Eye (tissue), 1 donor: ENCODE measurements at places on chromosomes 4 and X.
A peak's percentile ranks its signal among the peaks of the same experiment; 100 is the strongest.

DNA sequence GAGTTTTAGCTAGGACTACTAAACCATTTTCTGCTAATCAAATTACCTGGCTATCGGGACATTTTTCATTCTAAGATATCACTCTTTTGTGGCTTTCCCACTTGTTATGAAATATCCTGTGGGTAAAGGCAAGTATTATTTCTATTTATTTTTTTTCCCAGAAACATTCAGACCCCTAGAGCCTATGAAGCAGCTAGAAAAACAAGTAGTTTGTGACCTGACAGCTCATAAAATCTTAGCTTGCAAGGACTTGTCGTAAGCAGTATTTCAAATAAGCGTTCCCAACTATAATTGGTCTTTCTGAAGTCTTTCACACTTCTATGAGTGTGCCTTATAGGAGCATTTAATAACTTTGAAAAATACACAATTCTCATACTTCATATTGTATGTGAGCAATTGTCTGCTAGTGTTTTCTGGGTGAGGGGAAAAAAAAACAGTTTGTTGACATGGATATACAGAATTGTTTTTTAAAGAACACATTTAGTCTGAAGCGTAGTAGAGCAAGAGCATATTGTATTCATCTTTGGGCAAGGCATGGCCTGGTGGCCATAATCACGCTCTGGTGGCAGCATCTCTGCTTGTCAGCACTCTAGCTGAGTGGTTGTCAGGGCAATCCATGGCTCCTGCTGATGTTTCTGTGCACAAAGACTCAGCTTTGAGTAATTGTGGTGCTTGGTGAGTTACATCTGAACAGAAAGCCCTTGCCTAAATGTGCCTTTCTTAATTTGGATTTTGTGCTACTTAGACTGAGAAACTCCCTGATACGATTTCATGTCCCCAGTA lies 2.6 kb downstream of the MCUB start:
- peak; percentile 76 for DNase-seq

- no peak for DNase-seq
Observed at GRCh38 chr4:159483110-159483781, 380.4 kb downstream of the RAPGEF2 start.

DNA sequence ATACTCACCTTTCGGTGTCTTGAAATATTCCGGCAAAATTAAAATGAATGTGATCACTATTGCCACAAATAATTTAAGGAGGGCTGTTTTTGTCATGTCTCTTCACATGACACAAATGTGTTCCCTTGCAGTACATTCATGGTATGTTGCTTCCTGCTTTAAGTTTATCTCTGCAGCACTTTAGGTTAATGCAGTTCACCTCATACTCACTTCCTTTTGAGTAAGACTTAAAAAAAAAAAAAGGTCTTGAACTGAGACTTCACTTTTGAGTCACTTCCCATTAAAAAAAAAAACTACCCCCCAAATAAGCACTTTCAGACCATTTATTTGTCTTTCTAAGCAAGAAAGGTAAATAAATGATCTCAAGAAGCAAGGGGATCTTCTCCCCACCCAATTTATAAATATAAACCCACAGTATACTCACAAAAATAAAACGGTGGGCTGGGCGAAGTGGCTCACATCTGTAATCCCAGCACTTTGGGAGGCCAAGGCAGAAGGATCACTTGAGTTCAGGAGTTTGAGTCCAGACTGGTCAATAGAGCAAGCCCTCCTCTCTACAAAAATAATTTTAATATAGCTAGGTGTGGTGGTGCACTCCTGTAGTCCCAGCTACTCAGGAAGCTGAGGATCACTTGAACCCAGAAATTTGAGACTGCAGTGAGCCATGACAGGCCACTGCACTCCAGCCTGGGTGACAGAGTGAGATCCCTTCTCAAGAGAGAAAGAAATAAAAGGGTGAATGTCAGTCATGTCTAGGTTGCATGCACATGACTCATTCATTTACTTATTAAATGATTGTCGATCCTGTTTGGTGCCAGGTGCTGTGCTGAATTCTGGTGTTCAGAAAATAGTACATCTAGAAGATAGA lies at the start of gene TMEM156:
TSS of gene TMEM156 (minus strand) at position 192 of the 868 bp plus-strand sequence. CDS start at position 96, 96 bp downstream.
- DNase-seq, result no peak

- DNase-seq, result no peak
Observed at GRCh38 chrX:109140463-109140862, 341.4 kb downstream of the GUCY2F start.

DNA sequence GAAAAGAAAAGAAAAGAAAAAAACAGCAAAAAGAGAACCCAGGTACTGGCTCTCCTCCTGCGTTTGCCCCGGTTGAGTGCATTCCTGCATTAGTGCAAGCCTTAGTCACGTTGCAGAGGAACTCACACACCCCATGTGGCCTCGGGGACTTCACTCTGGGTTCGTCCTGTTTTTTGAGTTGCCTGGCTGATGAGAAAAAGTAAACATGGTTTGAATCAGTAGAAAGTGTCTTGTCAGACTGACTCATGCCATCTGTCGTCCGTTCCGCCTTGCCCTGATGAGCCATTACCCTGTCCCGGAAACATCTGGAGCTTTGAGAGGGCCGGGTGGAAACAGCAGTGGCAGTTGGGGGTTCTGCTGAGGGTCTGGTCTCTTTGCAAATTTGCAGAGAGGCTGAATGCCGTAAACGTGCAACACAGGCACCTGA lies 16.3 kb downstream of the CD99 start:
- DNase-seq, result peak; percentile 80

DNA sequence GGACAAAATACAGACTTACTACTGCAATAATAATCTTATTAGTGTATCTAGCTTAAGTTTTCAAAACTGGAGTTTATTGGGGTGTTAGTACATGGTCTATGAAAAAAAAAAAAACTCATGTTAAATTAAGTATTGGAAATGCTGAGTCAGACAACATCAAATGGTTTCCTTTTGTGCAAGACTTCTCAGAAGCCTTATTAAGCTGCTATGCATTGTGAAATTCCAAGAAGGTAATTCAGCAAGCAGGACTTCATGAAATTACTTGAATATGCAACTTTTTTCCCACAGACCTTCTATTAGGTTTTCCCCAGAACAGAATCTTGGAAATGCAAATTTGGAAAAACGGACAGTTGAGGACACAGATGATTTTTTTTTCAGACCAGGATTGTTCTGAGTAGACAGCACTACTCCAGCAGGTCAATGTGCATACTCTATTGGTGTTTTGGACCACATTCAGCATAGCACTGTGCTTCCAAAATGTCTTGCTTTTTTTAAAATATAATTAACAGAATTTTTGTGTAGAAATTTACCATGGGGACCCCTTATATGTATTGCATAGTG lies 568.8 kb upstream of the TENM3 start:
- DNase-seq, result no peak

DNA sequence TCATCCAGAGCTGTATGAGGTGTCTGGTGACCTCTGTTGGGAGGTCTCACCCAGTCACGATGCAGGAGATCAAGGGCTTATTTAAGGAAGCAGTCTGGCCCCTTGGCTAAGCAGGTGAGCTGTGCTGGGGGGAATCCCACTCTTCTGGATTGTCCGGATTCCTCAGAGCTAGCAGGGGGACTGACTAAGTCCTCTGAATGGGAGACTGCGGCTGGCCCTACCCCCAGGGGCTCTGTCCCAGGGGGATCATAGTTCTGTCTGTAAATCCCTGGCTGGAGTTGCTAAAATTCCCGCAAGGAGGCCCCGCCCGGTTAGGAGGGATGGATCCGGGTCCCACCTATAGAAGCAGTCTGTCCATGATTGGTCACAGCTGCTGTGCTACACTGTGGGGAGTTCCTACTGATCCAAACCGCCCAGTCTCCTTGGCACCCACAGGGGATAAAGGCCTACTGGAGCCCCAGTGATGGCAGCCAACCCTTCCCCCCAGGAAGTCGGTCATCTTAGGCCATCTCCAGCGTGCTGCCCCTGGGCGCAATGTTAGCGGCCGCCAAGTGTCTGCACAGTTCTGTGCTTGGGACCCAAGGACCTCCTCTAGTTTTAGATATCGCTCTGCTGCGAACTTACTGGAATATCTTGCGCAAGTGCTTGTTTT lies 118.2 kb upstream of the KLF8 start:
- peak; percentile 0 for DNase-seq

- DNase-seq, result peak; percentile 76
Observed at GRCh38 chr4:54495091-54495490, 162.7 kb upstream of the KIT start.

DNA sequence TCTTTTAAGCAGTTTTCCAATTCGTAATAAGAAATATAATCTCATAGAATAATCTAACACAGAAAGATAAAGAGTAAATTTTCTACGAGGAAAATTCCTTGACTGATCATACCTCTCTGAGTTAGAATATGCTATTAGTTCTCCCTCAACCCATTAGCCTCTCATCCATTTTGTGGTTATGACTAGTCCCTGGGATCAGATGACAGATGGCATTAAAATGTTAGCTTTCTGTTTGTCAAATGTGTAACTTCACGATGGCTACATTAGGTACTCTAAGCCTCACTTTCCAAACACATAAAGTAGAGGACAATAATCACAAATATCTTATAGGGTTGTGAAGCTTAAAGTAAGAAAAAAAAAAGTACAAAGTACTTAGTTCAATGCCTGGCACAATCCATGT lies 112.2 kb downstream of the ZAR1 start:
- DNase-seq, result no peak

GRCh38 chrX:74297766-74298165 lies 6.2 kb upstream of the ZCCHC13 start:
- DNase-seq, result no peak

DNA sequence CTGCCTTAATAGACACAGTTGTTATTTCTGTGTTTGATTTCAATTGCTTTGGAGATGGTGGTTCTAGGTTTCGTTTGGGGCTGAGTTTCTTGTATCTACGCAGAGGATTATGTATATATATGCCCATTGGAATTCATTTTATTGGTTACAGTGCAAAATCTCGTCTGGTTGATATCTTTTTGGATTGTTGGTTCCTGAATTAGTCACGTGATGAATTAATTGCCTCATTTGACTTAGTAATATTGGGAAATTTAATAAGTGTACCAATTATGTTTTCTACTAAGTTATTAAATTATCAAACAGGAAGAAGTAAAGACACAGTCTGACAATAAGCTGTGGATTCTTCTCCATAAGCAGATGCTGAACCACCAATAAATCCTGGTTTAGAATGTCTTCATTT lies 467.9 kb upstream of the TENM3 start:
- DNase-seq, result no peak

DNA sequence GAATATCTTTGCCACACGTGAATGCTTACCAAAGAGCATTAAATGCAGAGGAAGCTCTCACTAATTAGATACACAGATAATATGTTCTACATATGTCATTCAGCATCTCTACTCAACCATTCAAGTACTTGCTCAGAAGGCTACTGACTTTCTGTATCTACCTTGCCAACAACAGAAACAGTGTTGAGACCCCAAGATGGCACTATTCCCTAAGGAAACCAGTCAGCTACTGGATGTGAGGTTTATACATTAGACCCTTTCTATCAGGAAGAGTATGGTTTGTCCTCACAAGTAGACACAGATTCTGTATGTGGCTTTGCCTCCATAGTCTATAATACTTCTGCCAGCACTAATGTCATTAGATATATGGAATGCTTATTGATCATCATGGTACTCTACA lies 443.9 kb upstream of the INTU start:
- DNase-seq, result peak; percentile 7

- no peak for DNase-seq
Observed at GRCh38 chrX:35276115-35276514, 333.5 kb downstream of the FAM47B start.

DNA sequence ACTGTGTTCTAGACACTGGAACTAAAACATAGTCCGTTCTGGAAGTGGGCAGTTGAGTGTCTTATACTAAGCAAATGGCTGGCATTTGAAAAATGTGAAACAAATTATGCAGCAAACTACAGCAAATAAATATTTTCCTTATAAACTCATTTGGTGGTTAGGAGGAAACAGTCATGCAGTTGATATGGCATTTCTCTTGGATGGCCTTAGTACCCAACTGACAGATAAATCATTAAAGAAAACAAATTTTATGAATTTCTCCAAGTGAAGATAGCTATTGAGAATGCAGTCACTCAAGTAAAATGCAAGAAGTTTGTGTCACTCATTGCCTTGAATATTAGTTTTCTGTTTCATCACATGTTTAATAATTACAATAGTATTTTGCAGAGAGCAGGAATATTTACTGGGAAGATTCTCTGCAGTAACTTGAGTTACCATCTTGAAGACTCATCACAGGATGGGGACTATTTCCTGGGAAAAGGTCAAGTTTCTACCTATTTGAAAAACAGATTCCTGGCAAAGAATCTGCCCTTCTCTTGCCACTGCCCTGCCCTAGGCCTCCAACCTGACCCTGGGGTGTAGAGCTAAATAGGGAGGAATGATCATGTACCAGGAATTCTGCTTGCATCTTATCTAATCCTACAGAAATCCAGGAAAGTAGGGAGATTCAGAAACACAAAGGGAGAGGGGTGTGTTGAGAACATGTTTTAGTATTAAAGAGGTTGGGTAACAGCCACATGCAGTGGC lies 105.9 kb downstream of the SH3RF1 start:
- DNase-seq, result no peak

- no peak for DNase-seq
Observed at GRCh38 chr4:141849778-141850177, 213.4 kb downstream of the IL15 start.

DNA sequence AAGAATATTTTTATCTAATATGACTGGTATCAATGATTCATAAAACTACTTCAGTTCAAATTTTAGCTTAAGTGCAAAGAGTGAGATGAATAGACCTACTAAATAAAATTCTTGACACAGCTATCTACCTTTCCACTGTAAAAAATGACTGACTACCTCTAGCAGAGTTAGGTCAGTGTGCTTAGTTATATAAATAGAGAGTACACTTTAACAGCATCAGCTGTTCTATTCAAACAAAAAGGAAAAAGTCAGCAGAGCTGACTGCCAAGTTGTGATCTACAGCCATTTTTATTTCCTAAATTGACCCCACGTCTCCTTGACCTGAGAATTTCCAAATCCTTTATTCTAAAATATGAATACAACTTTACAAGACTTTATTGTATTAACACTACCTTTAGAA lies 262.4 kb downstream of the CAMK2D start:
- DNase-seq, result no peak
